Activated naive CD4-positive, alpha-beta T cell treated with anti-CD3 and anti-CD28 coated beads, Interleukin-2, amount 50 U/mL, for 72 hours (primary cell): ENCODE measurements at places on chromosomes 2 and 18. TPM values are rescaled to one million over a fixed set of nuclear protein-coding genes. Genes with fewer than 3 reads are reported as not detected.

Gene UGT1A4
- total RNA-seq, result not detected

Gene SCN1A
- not detected for total RNA-seq

Gene TMEM17
- not detected for total RNA-seq

GRCh38 chr2:11754700-11755015 is 8.2 kb downstream of the LPIN1 start:
- no peak for DNase-seq

DNA sequence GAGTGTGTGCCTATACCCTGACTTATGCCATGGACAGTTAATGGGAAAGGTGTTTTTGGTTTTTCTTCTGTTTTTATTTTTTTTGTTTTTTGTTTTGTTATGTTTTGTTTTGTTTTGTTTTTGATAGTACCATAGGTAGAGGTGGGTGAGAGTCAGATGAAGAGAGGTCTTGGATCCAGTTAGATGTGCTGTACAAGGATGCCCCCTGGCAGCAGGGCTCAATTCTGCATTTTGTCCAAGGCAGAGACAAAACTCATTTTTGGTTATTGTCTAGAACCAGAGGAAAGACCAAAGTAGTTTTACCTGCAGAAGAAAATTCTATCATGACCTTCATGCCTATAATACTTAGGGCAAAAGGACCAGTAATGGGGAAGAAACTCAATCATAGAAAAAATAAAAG is 48.5 kb downstream of the SLC5A7 start:
- DNase-seq, result no peak

Gene LOXHD1
- total RNA-seq, result 0.10 TPM

DNA sequence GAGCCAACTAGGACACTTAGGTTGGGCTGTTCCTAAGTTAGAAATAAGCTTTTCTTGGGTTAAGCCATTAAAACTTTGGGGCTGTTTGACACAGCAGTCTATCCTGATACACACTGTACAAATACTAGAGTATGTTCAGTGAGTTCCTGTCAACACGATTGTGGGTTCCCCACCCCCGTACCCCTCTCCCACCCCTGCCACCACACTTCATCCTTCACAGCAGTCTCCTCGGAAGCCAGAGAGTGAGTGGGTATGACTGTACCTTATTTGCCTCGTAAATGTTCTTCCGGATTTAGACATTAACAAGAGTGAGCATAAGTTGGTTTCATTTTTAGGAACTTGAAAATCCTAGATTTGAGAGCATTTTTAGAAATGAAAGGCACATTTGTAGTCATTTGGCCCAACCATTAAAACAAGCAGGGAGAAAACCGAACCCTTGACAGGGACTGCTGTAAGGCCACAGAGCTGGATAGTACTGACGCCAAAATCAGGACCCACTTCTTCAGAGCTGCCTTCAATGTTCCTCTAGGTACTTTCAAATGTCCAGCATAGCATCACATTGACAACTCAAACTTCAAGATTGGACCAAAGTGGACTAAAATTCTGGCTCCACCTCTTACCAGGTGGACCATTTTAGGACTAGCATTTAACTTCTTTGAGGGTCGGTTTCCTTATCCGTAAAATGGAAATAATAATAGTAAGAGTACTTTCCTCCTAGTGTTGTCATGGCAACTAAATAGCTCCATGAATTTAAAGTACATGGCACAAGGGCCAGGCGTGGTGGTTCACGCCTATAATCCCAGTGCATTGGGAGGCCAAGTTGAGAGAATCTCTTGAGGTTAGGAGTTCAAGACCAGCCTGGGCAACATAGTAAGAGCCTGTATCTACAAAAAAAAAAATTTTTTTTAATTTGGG is 166.3 kb upstream of the SERTAD2 start:
- peak; percentile 35 for DNase-seq

DNA sequence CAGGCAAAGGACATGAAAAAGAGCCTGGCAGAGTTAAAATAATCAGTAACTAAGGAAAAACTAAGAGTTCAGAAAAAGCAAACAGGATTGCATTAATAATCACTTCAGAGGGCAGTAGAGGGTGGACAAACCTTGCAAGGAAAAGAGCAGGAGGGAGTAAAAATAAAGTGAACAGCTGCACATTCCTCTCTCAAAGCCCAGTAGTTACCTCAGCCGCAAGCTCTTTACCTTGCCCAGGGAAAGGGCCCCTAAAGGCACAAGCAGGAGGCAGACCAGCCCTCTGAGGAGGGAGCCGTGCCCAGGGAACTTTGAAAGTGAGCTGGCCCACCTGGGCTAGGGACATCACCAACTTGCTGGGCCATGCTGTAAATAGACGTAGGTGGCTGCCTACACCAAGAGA is 196.9 kb downstream of the C1D start:
- no peak for DNase-seq

Gene TXNDC2
- total RNA-seq, result not detected

Gene UGT1A3
- total RNA-seq, result not detected

DNA sequence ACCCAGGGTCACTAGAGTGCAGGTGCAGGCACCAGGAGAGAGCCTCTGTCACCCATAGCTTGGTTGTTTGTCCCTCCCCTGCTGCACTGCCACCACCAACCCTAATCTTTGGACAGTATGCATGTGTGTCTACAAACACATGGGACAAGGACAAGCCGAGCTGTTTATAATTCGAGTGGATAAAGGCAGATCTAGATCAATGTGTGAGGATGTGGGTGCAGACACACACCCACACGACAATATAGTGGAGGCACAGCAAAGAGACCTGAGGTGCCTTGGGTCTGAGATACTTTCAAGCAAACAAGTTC is 199.2 kb downstream of the TNS1 start:
- no peak for DNase-seq

Gene DYNAP
- total RNA-seq, result not detected

DNA sequence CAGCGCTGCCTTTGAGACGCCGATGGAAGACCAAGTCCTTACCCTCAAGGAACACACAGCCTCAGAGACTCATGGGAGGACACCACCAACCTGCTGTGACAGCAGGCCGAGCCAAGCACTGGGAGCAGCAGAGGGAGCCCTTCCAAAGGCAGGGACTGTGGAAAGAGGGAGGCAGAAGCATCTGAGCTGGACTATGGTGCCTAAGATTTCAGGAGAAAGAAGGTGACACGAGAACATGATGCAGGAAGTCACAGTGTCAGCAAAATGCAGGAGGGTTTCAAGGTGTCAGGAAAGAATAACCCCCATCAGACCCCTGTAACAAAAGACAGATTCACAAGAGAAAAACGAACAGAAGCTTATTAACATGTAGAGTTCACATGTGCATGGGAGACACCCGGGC is 24.2 kb upstream of the COX7A2L start:
- DNase-seq, result no peak

Gene MC2R
- total RNA-seq, result not detected

Gene SPC25
- 28.5 TPM for total RNA-seq

Gene SPOPL
- 13.8 TPM for total RNA-seq

DNA sequence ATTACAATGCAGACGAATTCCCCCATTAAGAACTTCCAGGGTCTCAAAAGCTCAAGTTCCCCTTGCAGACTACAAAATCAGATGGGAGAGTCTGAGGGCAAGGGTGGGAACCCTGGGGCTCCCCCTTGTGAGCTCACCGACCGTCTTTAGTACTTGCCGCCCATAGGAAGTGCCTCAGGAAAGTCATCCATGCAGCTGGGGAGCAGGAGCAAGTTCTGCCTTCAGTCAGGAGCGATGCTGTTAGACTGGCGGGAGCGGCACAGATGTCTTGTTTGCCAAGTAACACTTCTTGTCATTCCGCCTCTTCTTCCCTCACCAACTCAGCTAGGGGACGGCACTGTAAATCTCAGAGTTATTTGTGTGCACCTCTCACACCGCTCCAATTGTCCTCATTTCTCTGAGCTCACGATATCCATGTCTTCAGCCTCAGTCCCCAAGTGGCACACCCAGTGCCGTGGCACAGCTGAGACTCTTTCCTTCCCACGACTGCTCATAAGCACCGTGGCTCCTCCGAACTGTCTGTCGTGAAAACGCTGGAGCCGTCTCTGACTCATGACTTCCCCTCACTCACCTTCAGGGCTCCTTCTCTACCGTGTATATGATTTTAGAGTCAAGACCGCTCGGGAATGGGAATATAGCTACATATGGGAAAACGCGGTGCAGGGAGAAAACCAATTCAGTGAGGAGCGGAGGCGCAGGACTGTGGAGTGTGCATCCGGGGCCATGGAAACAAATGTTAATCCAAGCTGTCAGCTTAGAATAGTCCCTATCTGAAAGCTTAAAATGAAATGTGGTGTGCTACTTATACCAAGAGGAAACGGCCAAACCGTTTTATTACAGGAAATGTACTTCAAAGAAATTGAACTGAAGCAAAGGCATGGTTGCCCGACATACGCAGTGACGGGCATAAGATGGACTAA is 34.0 kb downstream of the UXS1 start:
- peak; percentile 66 for DNase-seq

Gene NR4A2
- total RNA-seq, result 134 TPM

Gene TMEM198
- total RNA-seq, result 6.1 TPM

Gene IWS1
- 60.5 TPM for total RNA-seq

- DNase-seq, result peak; percentile 48
Observed at GRCh38 chr2:119264781-119265692, 41.4 kb downstream of the STEAP3 start.

DNA sequence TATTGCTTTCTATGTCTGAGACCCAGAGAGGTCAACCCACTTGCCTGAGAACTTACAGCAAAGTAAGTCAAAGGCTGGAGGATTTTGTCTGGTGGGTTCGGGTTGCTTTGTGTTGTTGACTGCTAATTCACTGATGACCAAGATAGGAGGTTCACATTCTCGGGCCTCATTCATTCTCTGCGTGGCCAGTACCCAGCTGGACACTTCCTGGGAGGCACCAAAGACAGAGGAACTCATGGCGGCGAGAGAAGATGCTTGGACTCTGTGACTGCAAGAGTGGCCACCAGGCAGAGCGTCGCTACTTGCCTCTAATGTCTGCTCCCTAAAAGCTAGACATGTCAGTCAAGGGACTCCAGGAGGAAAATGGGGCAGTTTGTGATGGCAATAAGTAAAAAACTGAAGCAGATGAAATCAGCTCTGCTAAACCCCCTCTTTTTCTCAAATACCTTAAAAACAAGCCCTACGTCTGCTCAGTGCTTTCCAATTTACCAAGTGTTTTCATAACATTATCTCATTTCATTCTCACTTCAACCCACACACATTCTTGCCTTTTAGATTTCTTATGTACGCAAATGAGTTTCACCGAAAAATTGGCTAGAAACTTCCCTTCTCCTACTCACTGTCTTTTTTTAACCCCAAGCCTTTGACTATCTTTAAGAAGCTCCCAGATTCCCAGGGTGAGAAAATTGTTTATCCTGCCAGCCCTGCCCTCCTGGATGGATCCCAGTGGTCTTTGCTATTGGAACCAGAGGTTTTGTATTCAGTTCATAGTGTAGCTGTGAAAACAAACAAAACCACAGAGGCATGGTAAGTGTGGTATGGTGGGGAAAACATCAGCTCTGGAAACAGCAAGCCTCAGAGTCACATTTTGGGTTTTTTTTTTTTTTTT is 4.9 kb upstream of the LBH start:
- DNase-seq, result no peak

DNA sequence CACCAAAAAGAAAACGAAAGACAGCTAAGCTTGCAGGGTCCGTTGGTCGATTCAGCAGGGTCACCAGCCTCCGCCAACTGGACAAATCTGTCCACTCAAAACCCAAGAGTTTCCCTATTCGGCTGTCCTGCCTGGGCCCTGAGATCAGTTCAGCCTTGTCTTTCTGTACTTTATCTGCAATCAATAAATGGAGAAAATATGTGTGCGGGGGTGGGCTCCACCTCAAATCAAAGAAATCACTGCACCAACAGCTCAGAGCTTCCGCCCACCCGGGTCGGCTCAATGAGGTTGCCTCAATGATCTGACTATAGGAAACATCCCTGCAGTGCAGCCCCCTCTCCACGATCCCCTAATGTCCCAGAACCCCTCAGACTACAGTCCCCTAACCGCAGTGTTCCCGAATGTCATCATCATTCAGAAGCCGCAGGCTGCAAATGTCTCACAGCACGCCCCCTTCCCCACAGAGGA is 447 bp downstream of the GGCX start:
- no peak for DNase-seq

Gene SCN2A
- total RNA-seq, result 0.21 TPM

DNA sequence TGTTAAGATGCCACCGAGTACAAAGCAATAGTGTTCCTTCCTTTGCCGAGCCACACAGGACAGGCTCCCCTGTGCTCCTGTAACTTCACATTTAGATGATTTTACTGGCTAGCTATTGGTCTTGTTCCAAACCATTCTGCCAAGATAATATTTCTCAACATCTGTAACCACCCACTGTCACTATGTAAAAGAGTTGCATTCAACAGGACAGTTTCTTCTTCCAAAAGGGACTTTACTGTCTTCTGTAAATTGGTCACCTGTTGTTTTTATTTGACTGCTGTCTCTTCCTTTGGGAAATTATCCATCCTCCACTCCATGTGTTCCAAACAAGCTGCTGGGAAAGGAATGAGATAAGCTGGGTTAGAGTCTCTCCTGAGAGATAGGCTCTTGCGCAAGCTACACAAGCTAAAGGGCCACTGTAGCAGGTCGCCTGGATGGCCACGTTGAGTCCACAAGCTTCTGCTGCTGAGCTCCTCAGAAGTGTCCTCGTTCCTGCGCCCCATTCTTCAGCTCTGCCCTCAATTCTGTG is 14.4 kb upstream of the BZW1 start:
- DNase-seq, result no peak

Gene LRRC30
- total RNA-seq, result not detected

GRCh38 chr18:47120428-47120827 is 29.9 kb downstream of the HDHD2 start:
- no peak for DNase-seq

GRCh38 chr18:62809900-62810299 is 94.6 kb downstream of the PHLPP1 start:
- no peak for DNase-seq

DNA sequence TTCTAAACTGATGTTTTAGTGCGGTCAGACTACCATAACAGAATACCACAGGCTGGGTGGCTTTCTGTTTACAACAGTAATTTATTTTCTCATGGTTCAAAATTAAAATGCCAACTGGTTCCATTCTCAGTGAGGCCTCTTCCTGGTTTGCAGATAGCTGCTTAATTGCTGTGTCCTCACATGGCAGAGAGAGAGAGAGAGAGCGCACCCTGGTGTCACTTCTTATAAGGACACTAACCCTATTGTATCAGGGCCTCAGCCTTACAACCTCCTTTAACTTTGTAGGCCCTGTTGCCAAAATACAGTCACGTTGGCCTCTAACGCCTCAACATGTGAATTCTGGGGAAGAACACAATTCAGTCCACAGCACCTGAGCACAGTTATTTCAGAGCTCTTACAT is 37.5 kb upstream of the ZNF385B start:
- DNase-seq, result no peak

GRCh38 chr2:180728928-180729559 is 251.4 kb upstream of the UBE2E3 start:
- DNase-seq, result no peak

Gene SNED1
- total RNA-seq, result 0.34 TPM

- DNase-seq, result no peak
Observed at GRCh38 chr2:15160201-15160991, 400.7 kb downstream of the NBAS start.

DNA sequence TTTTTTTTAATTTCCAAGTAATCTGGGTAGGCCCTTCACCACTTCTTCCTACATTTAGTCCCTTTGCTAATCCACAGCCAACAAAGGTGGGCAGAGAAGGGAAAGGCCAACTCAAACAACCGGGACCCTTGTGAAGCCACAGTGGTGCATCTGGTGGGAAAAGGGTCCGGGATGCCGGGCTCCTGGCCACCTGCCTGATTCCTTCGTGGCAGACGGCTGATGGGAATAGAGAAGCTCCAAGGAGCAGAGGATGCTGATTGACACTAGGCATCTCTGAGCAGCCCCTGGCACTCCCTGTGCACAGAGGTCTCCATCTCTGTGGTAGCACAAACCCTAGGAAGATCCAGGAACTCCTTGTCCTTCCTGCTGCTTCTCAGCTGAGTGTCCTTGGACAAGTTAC is 37.0 kb downstream of the POLR1A start:
- DNase-seq, result no peak

Gene C1QL2
- not detected for total RNA-seq
